ENCODE measurements at places on chromosomes 3 and 15.
A peak's percentile ranks its signal among the peaks of the same experiment; 100 is the strongest.

- DNase-seq: no peak
Measured at GRCh38 chr3:141020143-141020830, 30.9 kb upstream of the SPSB4 start.

- DNase-seq: no peak
Measured at GRCh38 chr3:149310796-149311534, 22.5 kb downstream of the TM4SF18 start.

- no peak for DNase-seq
Measured at GRCh38 chr3:32371461-32372212, 20.0 kb upstream of the CMTM7 start.

DNA sequence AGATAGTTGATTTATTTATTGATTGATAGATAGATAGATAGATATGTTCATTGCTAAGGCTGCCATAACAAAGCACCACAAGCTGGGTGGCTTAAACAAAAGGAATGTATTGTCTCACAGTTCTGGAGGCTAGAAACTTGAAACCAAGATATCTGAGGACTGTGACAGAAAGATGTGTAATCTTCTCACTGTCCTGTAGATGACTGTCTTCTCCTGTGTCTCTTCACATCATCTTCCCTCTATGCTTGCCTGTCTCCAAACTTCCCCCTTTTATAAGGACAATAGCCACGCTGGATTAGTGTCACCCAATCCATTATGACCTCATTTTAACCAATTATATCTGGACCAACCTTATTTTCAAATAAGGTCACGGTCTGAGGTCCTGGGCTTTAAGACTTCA lies 40.9 kb downstream of the GNB4 start:
- no peak for DNase-seq

DNA sequence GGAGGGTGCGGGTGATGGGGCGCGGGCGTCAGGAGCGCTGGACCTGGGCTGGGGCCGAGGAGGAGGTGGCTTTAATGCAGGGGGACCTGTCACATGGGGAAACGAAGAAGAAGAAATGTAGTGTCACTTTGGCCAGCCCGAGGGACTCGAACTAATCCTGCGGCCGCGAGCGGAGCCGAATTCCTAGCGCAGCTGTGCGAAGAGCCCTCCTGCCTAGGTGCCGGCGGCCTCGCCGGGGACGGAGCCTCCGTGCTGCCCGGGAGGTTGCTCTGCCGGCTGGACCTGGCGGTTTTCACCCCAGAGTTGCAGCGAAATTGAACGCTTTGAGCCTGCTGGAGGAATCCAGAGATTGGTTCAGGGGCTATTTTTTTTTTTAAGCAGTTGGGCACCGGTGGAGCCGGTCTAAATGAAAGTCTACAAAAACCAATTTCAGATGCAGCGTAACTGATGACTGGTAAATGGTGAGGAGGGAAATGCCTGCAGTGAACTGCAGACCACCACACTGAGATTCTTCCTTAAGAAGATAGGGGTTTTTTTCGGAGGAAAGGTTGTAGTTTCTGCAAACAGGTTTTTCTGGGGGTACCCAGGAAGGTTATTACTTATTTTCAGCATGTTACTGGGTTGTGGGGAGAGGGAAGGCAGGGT lies 662 bp downstream of the TMEM108 start:
- peak; percentile 15 for DNase-seq

DNA sequence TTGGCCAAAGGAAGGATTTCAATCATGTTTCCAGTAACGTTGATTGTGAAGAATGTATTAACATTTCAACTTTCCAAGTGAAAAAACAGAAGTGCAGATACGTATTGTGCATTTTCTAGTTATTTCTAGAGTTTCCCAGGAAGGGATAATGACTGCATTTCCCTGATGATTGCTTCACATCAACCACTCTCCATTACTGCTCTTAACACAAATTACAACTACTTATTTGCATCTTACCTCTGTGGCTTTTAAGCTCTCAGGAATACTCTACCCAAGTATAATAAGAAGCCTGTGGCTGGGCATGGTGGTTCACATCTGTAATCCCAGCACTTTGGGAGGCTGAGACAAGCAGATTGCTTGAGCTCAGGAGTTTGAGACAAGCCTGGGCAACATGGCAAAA lies 582.5 kb downstream of the ZNF385D start:
- no peak for DNase-seq

- DNase-seq: no peak
Measured at GRCh38 chr3:37240170-37240945, 66.0 kb upstream of the LRRFIP2 start.

GRCh38 chr3:44114142-44114541 lies 127.5 kb upstream of the TOPAZ1 start:
- peak; percentile 31 for DNase-seq

DNA sequence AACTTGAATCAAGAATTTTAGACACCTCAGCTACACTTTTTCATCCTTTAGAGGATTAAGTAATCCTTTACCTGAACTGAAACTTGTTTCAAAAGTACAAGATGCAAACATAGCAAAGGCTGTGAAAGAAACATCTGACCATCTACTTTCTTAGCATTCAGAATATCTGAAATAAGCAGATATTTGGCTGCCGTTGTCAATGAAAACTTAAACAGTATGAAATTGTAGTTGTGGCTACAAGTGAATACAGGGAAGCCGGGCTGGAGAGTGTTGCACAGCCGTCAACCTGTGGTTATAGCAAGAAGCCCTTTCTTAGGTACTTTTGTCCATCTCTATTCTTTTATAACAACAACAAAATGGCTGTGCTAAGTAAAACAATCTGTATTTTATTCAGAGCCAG lies 6.9 kb upstream of the CX3CR1 start:
- DNase-seq: no peak

DNA sequence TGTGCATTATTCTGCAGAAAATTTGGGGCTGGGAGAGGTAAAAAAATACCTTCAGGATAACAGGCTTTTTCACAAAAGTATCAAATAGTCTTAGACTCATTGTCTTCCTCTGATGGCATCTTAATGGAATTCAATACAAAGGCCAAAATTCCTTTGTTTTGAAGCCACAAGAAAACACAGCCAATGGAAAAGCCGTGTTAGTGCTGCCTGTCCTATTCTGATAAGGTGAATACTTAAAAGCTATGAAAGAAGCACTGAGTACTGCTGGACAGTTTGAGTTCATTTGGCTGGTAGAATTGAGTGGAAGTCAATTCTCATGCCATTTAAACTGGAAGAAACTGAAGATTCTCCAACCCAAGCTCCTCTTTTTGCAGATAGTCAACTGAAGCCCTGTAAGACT lies 395.3 kb upstream of the TPRG1 start:
- DNase-seq: no peak

DNA sequence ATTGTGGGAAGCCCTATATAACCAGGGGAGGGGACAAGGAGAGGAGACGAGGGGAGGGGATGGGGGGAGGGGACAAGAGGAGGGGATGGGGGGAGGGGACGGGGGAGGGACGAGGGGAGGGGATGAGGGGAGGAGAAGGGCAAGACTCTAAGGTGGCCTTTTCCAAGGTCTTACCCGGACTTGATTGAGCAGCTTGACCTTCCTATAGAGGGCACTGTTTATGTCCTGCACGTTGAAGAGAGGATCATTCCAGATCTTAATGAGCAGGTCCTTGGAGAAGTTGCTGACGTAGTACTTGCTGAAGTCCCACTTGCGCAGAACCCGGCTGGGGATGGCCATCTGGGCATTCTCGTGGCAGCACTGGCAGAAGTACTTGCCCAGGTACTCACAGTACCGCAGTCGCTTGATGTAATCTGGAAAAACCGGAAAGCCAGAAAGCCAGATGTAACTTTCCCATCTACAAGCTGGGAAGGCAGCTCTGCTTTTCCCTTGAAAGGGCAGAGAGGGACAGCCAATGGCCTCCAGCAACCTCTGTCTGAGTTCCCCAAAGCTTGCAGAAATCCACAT lies 55.7 kb downstream of the RUBCN start:
- DNase-seq: no peak

DNA sequence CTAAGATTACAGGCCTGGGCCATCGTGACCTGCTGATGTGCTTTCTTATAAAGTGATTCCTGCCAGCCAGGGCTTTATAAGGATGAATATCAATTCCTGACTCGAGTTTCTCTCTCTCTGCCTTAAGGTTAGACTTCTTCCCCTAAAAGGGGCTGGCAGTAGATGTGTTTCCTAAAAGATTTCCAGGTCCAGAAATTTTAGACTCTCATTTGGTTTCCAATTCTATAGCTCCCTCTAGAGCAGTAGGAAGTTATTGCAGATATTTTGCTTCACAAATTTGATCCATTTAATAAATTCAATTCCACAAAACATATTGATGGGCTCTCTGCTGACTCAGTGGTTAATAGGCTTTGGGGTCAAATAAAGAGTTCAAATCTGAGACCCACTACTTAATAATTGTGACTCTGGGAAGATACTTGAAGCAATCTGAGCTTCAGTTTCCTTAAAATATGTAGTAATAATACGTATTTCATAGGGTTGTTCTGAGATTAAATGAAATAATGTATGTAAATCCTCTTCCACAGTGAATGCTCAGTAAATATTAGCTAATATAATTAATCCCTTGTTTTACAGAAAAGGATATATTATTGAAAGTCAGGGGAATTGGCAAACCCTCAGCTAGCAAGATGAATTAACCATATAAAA lies 2.1 kb downstream of the TRIM69 start:
- no peak for DNase-seq

GRCh38 chr3:128431803-128432300 lies 34.8 kb downstream of the DNAJB8 start:
- DNase-seq: no peak

GRCh38 chr3:71152892-71153265 lies 430.6 kb downstream of the FOXP1 start:
- no peak for DNase-seq

DNA sequence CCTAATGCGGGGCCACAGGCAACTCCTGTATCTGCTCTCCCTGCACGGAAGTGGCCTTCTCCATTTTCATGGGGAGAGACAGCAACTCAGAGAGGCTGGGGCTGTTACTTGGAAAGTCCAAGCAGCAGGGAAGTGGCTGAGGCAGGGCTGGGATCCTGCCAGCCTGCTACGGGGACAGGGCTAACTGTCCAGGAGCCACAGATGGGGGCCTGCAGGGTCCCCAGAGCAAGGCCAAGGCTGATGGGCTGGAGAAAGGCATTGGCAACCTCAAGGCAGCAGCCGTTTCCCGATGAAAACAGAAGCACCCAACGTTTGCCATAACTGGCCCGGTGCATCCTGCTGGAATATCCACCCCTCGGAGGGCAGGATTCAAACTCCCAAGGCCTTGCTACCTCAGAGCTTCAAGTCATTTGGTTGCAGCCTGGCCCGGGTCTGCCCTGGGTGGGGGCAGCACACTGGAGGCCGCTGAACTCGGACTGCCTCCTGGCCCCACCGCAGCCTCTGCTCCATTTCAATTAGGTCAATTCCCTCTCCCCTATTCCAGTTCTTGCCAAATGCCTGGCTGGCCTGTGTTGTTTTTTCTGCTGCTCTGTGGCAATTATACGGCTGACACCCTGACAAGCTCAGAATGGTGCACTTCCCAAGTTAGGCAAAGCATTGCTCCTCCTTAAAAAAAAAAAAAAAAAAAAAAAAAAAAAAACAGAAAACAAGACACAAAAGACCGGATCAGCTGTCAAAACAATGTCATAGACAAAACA lies 143.5 kb downstream of the NUP210 start:
- DNase-seq: no peak

DNA sequence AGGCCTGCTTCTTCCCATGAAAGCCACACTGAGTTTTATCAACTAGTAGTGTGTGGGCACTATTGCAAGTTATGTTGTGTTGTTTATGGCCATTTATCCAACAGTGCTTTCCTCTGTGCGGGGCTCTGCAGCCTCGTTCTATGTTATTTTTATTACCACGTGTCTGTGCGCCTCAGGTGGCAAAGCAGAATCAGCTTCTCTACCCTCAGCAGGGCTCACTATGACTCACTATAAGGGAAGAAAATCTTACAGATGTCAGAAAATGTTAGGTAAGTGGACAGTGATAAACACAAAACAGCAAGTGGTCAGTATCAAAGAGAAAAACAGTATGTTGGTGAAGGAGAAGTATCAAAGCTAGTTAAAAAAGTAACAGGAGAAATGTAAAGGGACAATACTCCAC lies 61.4 kb downstream of the MOBP start:
- DNase-seq: no peak

DNA sequence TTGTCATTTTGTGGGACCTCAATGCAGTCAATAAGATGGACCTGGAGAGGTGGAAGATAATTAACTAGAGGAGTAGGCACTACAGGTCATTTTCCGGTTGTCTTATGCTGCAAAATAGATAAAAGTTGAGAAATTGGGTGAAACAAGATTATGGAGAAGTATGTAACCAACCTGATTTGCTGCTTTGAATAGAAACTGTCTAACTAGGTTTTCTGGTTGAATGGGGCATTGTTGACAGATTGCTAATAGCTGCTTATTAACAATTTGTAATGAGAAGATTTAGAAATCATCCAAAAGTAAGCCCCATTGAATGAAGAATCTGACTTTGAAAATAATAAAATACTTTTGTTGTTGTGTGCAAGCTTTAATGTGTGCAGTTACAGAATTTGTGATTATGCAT lies 26.2 kb downstream of the PIAS1 start:
- DNase-seq: no peak

DNA sequence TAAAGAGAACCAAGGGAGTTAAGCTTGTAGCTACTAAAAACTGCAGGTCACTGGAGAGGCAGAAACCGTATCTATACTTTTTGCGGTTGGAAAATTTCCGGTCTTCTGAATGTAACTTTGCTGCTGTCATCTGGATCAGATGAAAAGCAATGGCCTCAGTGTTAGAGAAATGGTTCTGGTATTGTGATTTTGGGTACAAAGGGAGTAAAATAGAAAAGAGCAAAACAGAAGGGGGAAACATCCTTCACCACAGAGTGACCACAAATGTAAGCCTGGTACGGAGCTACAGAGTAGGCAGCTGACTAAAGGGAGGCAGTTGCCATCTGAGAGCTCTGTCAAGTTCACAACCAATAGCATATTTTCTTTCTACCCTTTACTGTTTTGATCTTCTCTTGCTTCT lies 5.6 kb downstream of the CD96 start:
- no peak for DNase-seq

GRCh38 chr15:48406266-48406891 lies 75.2 kb downstream of the DUT start:
- no peak for DNase-seq

GRCh38 chr3:105747696-105748095 lies 121.1 kb downstream of the CBLB start:
- DNase-seq: no peak

- DNase-seq: no peak
Measured at GRCh38 chr15:60217161-60217560, 180.6 kb downstream of the ANXA2 start.

DNA sequence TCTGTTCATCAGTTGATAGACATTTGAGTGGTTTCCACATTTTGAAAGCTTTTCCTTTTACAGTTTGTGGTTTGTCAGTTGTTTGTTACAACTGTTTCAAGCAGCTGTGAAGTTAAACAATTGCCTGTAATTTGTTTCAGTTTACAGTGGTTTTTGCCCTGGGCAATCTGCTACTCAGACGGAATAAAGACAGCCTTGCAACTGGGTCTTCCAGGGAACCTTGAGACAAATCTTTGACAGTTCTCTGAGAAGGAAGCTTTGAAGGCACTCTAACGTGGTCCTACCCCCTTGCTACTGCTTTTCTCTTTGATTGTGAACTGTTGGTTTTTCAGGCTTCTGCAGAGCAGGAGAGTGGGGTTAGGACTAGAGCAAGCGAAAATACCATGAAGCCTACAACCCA lies 28.0 kb downstream of the LRRC28 start:
- DNase-seq: no peak

- DNase-seq: no peak
Measured at GRCh38 chr3:72329354-72329753, 518.9 kb downstream of the SHQ1 start.

Measured in progenitor cell of endocrine pancreas (in vitro differentiated cells).